ENCODE measurements at places on chromosomes 1 and 21.
A peak's percentile ranks its signal among the peaks of the same experiment; 100 is the strongest.

GRCh38 chr1:92943502-92943847 lies 17.8 kb downstream of the DIPK1A start:
- no peak for DNase-seq

- DNase-seq: no peak
Observed at GRCh38 chr21:36105327-36105842, 29.5 kb upstream of the CBR3 start.

- peak; percentile 27 for DNase-seq
Observed at GRCh38 chr1:46549697-46550681, 1.5 kb downstream of the KNCN start.

DNA sequence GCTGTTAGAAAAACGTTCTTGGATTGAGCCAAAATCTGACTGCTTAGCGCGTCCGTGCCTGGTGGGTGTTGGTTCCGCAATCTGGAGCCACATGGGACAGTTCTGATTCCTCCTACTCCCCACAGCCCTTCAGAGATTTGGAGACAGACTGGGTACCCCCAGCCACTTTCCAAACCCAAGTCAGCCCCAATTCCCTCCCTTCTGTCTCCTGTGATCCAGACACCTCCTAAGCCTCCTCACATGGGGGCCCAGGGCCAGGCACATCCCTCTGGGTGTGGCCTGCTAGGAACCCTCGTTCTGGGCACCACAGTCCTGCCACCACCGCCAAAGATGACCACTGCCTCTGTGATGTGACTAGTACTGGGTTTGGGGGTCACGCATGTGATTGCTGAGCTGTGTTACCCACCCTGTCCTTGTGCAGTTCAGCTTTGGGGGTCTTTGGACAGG lies 4.8 kb downstream of the PLA2G5 start:
- no peak for DNase-seq

DNA sequence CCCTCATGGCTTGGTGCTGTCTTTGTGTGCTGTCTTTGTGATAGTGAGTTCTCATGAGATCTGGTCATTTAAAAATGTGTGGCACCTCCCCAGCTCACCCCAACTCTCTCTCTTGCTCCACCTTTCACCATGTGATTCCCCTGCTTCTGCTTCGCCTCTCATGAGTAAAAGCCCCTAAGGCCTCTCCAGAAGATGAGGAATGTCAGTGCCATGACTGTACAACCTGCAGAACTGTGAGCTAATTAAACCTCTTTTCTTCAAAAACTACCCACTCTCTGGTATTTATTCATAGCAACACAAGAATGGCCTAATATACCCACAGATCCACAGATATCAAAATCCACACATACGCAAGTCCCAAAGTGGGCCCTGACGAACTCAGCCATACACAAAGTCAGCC lies 88.9 kb upstream of the PPP2R5A start:
- DNase-seq: no peak

GRCh38 chr1:96772972-96773371 lies 51.4 kb downstream of the PTBP2 start:
- DNase-seq: no peak

- DNase-seq: no peak
Observed at GRCh38 chr21:45278156-45278911, 9.4 kb downstream of the POFUT2 start.

GRCh38 chr1:41589395-41589794 lies 104.9 kb upstream of the EDN2 start:
- no peak for DNase-seq

- peak; percentile 13 for DNase-seq
Observed at GRCh38 chr21:45874716-45875415, 106.7 kb upstream of the COL6A1 start.

DNA sequence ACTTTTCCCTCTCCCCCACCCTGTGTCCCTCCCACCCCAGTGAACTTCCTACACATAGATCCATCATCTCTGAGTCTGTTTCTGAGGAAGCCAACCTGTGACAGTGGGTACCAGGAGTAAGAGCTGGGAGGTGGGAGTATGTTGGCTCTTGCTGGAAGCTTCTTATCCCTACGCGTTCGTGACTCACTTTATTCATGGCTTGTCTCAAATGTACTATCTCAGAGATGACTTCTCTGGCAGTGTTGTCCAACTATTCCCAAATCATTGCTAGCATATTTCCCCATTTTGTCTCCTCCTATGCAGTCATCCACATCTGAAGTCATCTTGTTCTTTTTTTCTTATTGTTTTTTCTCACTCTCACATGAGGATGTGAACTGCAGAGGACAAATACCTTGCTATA lies 88.0 kb downstream of the HIVEP3 start:
- DNase-seq: no peak

GRCh38 chr1:202162418-202163280 lies 2.2 kb upstream of the PTPN7 start:
- no peak for DNase-seq

DNA sequence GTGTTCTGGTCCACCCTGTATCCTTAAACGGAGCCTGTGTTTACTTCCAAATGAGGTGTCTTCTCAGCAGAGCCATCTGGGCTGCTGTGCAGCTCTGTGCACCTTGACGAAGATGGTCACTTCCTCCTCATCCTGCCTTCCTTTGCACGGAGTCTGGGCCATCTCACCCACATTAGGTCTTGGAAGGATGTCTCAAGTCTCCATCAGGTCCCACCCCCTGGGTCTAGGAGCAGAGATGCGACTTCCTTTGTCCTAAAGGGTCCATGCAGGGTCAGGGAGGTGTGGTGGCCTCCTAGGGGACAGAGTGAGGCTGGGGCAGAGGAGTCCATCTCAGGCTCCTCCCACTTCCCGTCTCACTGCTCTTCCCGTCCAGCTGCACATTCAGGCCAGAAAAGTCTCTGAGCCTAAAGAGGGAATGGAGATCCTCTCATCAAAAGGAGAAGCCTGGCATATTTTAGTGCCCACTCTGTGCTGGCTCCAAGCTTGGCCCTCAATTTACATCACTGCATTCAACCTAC lies 209.2 kb downstream of the MATN1 start:
- DNase-seq: no peak

DNA sequence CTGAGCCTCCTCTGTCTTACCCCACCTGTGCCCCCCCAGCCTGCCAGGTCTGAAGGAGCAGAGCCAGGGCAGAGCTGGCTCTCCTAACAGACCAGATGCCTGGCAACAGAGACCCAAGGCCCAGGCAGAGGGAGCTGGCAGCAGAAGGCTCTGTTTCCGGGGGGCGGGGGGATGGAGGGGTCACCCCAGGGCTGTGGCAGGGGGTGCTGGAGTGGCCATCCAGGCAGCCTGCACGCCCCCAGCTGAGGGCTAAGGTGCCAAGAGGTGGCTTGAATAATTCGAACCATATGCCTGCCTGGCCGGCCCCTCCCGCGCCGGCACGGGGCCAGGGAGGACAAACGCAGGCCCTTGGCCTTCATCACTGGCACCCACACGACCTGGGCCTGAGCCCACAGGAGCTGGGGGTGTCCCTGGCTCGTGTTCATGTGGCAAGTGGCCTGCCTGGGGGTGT lies 16.0 kb upstream of the PLEKHG5 start:
- DNase-seq: no peak

DNA sequence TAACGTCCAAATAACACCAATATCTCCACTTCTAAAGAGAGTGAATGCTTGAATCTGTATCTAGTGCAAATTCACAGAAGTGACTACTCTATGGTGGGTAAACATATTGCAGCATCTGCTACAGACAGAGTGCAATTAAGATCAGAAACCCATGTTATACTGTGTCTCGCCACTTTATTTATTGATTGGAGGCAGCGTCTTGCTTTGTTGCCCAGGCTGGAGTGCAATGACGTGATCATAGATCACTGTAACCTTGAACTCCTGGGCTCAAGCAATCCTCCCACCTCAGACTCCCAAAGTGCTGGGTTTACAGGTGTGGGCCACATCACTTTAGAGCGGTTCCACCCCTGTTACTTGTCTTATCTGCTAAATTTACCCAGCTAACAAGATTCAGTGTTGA lies 57.0 kb downstream of the HLCS start:
- DNase-seq: no peak

DNA sequence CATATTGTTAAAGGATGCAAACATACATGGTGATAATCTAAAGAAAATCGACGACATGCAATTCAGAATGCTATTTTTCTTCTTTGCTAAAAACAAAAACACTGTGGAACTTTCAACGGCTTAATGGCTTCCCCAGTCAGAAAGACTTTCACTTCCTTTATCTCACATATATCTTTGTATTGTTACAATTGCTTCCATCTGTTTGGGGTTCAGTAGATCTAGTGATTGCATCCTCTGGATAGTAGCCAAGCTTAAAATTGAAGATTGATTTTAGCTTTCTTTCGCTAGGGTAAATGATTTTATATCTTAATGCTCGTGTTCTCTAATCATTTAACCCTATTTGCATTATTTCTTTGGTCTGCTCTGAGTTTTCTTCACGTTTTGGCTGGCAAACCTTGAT lies 31.8 kb upstream of the ADAMTS1 start:
- no peak for DNase-seq

DNA sequence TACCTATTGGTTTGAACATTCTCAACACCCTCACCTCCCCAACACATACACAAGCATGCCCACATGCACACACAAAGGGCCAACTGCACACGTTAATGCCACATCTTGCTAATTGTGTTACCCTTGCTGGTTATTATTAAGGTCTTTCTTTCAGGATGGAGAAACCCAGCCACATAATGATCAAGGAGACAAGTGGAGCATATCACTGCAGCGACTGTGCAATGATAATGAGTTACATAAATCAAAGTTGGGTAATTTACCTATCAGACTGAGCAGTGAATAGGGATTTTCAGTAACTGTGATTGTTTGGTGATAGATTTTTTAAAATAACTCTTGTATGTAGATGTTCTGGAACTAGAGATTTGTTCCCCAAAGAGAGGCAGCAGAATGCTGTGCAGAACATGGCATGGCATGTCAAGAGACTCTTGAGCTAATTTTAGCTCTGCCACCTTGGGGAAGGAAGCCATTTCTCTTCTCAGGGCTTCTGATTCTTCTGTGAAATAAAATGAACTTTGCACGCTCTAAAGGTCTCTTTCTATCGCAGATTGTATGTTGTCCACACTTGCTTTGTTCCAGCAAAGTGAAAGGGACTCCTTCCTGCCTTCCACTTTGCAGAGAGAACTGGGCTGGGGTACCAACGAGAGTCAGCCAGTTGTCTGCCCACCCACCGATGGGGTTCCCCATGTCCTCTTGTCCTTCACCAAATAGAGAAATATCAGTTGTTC lies 126.0 kb upstream of the CAMK1G start:
- no peak for DNase-seq

GRCh38 chr1:201941420-201942128 lies 4.8 kb downstream of the LMOD1 start:
- DNase-seq: no peak

DNA sequence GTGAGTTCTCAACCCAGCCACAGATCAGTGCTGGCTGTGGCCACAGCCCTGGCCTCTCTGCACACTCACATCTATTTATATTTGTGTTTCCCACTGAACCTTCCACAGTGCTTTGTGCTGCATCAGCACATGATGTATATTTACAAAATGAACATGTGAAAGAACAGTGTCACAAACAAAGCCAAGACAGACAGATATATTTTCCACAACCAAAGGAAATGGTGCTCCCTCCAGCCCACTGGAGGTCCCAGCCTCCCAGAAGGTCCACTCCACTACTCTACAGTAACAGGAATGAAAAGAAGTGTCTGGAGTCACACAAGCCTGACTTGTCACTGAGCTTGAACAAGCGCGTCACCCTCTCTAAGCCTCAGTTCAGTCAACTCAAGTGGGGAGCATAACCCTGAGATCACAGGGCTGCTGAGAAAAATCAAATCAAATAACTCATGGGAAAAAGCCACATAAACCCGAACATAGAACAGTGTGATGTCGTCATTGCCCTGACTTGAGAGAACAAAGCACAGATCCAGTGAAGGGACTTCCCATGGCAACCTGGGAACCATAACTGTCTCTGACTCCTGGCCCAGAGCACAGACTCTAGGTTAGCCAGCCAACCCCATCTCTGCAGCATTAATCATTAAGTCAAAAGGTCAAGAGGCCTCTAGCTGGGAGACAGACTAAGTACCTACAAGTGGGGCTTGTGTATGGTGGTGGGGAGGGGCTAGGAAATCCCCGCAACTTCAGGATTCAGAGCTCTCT lies 121.2 kb downstream of the TRABD2B start:
- DNase-seq: no peak

- DNase-seq: no peak
Observed at GRCh38 chr1:74681449-74681848, 7.9 kb upstream of the ERICH3 start.

DNA sequence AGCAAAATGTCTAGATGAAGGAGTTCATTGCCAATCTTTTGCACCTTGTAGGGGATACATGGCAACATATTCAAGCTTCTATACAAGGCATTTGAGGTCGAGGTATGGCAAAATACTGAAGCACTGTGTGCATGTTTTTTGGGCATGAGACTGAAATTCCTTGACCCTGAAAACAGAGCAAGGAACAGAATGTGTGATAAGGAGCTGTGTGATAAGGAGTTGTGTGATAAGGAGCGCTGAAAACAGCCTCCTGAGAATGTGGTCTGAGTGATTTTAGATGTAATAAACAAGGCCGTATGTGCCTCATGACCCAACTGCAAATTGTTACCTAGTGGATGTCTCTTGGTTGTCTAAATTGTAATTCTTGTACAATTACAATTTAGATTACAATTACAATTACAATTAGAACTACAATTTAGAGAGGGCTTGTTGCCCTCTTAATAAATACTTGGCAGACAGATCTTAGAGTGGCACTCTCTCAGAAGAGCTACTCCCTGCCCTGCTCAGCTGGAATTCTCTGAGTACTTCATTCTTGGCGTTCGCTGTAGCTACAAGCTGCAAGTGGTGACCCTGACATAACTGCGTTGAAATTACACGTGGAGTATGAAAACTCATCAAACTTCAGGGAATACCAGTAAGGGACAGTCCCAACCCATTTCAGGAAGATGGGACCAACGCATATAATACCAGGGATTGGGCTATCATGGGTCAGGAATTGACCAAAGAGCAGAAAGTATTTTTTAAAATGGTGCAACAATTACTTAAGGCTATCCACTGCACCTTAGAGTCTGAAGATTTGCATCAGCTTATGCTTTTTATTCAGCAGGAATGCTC lies 20.0 kb upstream of the ITLN1 start:
- no peak for DNase-seq

DNA sequence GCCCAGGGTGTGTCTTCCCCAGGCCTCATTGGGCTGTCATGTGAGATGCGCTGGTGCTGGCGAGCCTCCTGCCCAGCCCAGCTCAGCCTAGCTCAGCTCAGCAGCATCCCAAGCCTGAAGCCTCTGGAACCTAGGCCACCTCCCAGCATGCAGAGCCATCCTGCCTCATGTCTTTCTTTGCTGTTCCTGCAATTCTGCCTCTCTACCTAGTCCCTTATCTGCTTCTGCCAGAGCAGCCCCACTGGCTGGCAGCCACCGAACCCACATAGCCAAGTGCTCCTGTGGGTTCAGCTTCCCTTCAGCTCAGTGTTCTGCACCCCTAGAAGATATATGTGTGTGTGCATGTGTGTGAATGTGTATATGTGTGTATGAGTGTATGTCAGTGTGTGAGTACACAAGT lies 291.5 kb upstream of the VAMP3 start:
- DNase-seq: no peak

- no peak for DNase-seq
Observed at GRCh38 chr1:221430152-221430960, 311.5 kb downstream of the DUSP10 start.

All from stimulated activated CD8-positive, alpha-beta memory T cell treated with anti-CD3 and anti-CD28 coated beads, Interleukin-12 subunit alpha, Interleukin-12 subunit beta, amount 100 ng/mL, for 4 hours (primary cell).